ENCODE measurements at places on chromosomes 2 and 18.
A peak's percentile ranks its signal among the peaks of the same experiment; 100 is the strongest.

GRCh38 chr2:5227062-5227699 lies 465.0 kb upstream of the SOX11 start:
- DNase-seq = no peak

DNA sequence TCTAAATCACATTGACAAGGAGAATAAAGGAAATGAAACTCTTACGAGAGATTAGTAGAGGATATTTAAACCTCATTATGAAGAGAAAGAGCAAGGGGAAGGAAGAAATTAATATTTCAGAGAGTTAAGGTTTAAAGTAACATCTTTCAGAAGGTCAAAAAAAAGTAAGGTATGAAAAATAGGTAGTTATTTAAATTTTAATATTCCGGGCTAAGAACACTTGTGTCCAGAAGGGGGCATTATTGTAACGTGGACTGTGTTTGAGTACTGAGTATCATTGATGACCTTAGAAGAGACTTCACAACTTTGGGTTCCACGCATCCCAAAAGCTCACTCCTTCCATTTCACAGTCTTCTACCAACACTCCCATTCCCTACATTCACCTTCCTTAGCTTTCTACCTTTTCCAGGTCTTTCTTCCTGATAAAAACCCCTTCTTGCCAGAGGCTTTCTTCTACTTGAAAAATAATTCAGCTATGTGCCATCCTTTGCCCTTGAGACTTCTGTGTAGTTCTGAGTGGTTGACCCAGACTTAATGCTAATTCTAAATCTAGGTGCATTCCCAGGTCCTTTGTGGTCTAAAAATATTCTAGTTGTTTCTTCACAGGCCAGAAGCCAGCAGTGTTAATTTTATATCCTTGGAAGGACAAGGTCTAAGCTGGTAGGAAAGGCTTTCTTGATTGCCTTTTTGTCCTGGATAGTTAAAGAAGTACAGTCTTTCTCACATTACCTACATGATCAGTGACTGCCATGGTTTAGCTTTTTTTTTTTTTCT lies 16.5 kb downstream of the DYNC1I2 start:
- no peak for DNase-seq

DNA sequence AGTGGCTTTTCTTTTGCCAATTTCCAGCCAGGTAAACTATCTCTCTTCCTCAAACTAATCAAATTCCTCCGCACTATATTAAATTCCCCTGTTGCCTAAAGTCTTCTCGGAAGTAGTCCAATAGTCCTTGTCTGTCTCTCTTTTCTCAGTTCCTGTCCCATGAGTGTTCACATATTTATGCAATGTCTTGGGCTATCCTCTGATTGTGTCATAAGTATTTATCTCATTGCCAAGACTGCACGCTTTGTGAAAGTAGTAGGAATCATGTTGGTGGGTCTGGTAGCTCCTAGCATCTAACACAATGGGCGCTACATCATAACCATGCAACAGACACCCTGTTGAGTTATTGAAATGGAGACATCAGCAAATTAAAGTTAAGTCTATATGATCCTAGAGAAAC lies 59.9 kb upstream of the POU3F3 start:
- DNase-seq = no peak

- no peak for DNase-seq
Measured at GRCh38 chr2:148615381-148615841, 29.1 kb upstream of the EPC2 start.

DNA sequence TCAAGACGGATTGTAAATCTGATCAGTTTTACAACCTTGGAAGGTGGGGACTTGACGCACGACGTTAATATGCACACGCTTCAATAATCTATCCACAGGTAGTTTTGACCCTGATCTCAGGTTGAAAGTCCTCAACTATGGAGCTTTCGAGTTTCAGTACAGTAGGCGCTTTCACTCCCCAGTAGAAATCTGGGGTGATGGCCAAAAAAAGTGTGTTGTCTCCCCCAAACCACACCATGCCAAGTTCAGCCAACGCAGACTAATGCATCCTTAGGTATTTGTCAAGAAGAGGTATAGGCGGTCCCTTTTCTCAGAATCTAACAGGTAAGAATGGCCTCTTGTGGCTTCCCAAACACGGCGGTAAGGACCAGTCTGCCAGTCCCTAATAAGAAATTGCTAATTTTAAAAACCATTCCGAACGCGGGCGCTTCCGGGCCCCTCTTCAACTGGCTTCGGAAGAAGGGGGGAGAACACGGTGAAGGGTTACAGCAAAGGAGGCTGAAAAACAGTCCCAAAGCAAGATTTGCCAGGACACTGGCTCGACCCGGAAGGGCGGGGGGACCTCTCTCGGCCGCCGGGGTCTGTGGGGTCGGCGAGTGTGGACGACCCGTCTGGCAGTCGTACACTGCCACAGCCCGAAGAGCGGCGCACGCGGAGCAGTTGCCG lies 659 bp downstream of the FAM210A start:
- DNase-seq = no peak

DNA sequence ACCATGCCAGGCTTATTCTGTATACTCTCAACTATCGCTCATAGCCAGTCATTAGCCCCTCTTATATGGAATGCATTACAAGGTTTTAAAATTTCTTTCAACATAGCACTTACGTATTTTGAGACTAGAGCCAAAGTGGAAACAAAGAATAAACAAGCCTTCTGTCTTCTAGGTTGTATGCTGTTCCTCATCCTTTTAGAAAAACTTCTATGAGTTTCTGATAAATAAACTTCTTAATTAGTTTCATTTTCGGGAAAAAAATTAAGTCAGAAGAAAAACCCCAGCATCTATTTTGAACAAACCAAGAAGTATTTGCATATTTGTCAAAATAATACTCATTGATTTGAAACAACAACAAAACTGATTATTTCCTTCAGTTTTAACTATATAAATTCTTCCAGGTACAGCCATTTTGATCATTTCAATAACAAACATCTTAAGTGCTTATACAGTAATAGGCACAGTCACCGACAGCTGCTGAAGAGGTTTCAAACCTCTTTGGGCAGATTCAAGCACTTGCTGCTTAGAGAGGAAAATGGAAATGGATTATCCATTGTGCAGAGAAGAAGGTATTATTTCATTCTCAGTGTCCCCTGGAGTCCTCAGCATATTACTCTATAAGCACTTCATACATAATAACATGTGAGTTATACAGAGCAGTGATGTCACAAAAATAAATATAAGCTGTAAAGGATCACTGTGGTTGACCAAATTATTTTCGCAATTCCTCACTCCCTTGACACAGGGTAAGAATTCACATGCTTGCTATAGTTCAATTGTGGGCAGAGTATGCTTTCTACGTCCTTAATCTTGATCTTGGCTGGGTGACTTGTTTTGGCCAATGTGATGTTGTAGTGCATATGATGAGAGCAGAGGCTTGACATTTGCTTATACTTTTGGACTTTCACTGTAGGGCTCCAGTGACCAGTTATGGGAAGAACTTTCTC lies 833.8 kb downstream of the TRIB2 start:
- no peak for DNase-seq

DNA sequence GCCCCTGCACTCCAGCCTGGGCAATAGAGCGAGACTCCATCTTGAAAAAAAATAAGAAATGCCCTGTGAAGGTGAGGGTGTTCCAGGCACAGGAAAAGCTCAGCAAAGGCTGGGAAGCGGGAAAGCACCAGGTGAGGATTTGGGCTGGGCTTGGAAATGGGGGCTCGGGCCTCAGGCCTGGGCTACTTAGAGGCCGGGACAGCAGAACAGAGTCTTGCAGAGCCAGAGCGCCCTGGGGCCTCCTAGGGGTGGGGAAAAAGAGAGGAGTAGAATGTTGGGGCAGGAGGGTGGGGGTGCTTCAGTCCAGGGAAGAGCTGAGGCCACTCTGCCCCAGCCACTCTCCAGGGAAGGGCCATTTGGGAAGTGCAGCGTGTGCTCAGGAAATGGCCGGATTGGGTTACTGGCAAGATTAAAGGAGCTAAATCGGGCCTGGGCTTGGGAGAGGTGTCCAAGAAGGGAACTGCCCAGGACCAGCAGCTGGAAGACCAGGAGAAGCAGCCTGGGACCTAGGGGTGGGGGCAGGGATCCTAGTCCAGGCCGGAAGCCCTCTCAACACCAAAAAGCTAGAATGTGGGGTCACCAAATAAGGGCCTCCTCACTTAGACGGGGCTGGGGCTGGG lies 13.8 kb upstream of the DES start:
- DNase-seq = no peak

GRCh38 chr18:22822024-22822423 lies 111.1 kb upstream of the RBBP8 start:
- DNase-seq = no peak

- no peak for DNase-seq
Measured at GRCh38 chr2:62806231-62806630, 100.7 kb downstream of the EHBP1 start.

GRCh38 chr2:195563857-195564512 lies 93.0 kb upstream of the SLC39A10 start:
- DNase-seq = no peak

- no peak for DNase-seq
Measured at GRCh38 chr2:240981871-240982800, 16.3 kb upstream of the SNED1 start.

GRCh38 chr2:26540961-26541360 lies 63.0 kb upstream of the OTOF start:
- DNase-seq = no peak

DNA sequence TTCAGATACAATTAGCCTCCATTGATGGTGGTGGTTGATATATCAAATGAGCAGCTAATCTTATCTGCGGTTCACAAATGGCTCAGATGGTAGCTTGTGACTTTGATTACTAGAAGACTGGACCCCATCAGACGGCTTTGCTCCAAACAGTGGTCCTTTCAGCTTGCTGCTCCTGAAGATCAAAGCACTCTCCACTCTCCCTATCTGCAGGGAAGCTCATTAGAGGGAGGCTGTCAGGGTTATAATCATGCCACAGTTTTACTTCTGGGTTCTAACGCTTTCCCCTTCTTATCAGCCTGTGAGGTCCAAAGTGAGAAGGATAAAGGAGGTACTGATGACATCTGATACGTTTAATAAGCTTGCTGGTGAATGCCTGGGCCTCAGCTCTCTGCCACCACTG lies 247.1 kb upstream of the NT5C1B start:
- DNase-seq = no peak

GRCh38 chr2:238169708-238170251 lies 11.0 kb downstream of the ERFE start:
- DNase-seq = no peak

DNA sequence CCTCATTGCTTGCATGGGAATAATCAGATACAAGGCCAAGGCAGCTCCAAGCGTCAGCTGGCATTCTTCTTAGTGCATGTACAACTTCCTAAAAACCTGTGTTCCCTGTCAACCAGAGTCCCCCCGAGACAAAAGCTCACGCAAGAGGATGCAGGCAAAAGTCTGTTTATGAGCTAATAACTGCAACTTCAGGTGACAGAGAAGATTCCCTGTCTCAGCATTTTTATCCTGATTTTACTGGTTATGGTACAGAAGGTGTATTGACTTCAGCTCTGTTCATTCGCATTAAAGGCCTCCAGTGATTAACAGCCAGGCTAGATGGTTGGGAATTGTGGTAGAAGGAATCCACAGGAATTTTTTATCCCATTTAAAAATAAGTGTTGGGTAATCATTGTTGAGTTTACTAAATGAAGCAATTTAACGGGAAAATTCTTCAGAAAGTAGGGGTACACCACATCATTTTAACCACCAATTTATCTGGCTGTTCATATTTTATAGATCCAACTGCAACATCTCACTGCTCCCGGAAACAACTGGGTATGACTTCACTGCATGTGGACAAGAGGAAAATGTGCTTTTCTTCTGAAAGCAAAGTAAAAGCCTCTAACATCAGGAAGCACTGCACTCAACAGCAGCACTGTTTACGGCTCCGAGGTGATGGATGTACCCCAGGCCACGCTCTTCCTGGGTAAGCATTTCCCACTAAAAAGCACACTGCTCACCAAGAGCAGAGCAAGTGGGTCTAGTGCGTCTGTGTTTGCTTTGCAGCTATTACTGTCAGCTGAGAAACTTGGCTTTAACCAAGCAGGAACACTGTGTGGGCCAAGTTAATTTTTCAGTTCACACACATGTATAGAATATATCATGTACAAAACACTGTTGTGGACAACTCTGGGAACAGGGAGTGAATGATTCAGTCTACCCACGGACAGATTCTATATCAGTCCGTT lies 31.9 kb downstream of the CCBE1 start:
- no peak for DNase-seq

DNA sequence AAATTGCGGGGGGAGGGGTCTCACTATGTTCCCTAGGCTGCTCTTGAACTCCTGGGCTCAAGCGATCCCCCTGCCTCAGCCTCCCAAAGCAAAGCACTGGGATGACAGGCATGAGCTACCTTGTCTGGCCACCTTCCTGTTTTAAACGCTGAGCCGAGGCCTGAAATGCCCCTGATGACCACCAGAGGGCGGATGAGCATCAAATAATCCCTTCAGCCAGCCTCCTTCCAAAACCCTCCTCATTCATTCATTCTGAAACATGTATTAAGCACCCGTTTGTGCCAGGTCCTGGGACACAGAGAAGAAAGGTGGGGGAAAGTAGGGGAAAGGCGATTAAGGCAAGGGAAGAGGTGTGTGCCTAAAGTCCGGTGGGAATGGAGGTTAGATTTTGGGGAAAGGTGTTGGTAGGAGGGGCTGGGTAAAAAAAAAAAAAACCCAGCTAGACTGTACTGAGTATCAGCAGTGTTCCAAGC lies 30.7 kb upstream of the PTMA start:
- DNase-seq = peak; percentile 76

GRCh38 chr2:5070257-5070656 lies 621.9 kb upstream of the SOX11 start:
- no peak for DNase-seq

- no peak for DNase-seq
Measured at GRCh38 chr2:10564876-10565445, 116.8 kb upstream of the ODC1 start.

DNA sequence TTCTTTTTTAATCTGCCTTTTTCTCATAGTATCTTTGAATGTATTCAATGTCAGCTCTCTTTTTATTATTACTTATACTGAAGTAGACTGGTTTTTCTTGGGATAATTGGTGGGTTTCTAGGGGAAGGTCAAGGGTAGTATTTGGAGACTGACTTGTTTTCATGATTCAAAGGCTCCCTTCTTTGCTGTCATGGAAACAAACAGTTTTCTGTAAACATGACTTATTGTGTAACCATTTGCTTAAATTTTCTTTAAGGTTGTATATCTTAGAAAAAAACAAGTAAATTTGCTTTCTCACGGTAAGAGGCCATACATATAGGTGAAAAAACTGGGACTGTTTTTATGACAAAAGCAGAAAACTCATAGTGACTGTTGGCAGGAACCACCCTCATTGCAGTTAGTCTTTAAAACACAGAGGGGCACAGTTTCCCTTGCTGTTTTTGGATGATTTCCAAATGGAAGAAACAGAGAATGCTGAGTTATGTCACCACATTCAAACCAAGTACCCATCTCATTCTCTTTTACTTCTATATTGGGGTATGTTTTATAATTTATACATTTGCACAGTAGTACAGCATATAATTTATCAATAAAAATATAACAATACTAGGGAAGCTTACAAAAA lies 5.8 kb upstream of the RDH14 start:
- DNase-seq = no peak
